ENCODE measurements at places on chromosomes 1 and 21. TPM values are rescaled to one million over a fixed set of nuclear protein-coding genes. Genes with fewer than 3 reads are reported as not detected.

Gene NTNG1
- total RNA-seq = 25.8 TPM

GRCh38 chr1:219138747-219139146, 34.9 kb upstream of the LYPLAL1 start:
- peak; percentile 25 for DNase-seq

DNA sequence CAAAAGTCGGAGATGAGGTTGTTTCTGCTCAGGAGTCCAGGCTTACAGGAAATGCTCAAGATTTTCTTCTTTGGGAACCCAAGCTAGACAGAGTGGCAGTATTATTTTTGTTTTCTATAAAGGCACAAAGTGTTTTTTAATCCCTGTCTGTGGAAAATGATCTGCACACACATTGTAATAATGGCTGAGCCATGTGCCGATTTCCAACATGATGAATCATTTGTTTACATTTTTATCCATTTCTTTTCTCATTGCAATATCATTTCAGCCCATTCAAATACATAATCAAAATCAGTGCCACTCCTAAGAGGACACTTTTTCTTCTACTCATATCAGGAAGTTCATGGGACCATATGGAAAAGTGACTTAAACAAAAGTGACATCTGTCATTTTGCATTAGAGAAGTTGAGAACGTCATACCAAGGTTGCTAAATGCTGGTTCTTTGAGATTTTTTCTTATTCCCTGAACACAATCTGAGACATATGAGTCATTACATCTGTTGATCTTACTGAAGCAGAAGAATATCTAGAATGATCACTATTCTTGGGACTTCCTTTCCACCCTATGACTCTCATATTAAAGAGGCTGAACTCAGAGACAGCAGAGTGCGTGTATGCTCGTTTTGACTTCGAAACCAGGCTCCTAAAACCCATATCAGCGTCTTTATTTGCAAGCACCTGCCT, 44.9 kb downstream of the ACTA1 start:
- no peak for DNase-seq

- DNase-seq = no peak
Observed at GRCh38 chr1:226497991-226498639, 50.4 kb upstream of the STUM start.

- no peak for DNase-seq
Observed at GRCh38 chr21:25757531-25757930, 22.8 kb downstream of the GABPA start.

- no peak for DNase-seq
Observed at GRCh38 chr1:193189442-193190095, 3.2 kb upstream of the B3GALT2 start.

Data from epithelial cell of proximal tubule (primary cell).